ENCODE measurements at places on chromosomes 11 and 22.
A peak's percentile ranks its signal among the peaks of the same experiment; 100 is the strongest.

- no peak for DNase-seq
Observed at GRCh38 chr11:130881475-130882137, 34.7 kb downstream of the SNX19 start.

DNA sequence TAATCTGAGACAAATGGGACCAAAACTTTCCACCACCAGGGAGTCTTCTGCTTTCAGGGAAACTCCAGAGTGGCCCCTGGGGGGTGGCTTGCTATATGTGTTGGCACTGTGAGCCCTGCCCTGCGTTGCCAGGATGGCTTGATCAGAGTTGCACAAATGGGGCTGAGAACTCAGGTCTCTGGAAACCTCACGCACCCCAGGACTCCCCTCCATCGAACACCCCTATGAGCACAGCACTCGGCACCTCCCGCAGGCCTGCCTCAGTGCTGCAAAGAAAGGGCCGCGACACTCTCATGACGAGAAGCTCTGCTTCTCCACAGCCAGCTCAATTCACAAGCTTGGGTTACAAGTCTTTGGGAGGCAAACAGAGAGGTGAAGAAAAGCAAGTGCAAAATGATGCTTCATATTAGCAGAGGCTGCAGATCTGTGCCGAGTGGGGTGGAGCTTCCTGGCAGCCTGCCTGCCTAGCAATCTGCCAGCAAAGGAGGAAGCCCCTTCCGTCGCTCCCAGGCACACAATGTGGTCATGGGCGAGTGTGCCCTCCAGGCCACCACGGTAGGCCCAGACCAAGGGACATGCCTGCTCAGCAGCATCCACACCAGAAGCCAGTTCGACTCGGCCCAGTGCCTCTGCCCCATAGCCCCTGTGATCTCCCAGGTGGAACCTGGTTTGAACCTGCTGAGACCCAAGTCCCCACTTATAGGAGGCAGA lies 55.7 kb downstream of the MYH9 start:
- no peak for DNase-seq

- DNase-seq = peak; percentile 49
Observed at GRCh38 chr11:23123753-23124152, 263.5 kb upstream of the CCDC179 start.

DNA sequence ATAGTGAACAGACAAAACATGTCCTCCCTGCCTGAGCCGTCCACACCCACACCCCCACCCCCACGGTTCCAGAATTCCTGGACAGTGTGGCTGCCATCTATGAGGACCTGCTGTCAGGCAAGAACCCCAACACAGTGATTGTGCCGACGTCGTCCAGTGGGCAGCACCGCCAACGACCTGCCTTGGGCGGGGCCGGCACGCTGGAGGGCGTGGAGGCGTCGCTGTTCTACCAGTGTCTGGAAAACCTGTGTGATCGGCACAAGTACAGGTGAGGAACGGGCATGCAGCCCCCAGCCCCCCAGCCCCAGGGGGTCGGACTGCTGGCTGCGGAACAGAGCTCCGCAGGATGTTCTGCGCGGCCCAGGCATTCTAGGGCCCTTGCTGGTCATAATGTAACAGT lies 19.7 kb downstream of the ARFGAP2 start:
- no peak for DNase-seq

- no peak for DNase-seq
Observed at GRCh38 chr11:34252015-34252414, 105.8 kb downstream of the ABTB2 start.

GRCh38 chr22:19888131-19888746 lies 33.6 kb upstream of the GNB1L start:
- DNase-seq = no peak

- DNase-seq = no peak
Observed at GRCh38 chr11:84012171-84012826, 726.1 kb upstream of the CCDC90B start.

- peak; percentile 19 for DNase-seq
Observed at GRCh38 chr11:116379185-116379828, 393.5 kb downstream of the BUD13 start.

DNA sequence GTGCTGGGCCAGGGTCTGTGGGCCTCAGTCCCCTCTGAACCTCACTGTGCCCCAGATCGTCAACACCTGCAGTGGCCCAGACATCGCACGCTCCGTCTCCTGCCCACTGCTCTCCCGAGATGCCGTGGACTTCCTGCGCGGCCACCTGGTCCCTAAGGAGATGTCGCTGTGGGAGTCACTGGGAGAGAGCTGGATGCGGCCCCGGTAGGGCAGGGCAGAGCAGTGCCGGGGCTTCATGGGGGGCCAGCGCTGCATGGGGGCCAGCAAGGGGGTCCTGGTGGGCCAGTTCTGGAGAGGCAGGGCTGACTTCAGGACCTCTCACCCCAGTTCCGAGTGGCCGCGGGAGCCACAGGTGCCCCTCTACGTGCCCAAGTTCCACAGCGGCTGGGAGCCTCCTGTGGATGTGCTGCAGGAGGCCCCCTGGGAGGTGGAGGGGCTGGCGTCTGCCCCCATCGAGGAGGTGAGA lies 16.3 kb downstream of the EPS8L2 start:
- no peak for DNase-seq

DNA sequence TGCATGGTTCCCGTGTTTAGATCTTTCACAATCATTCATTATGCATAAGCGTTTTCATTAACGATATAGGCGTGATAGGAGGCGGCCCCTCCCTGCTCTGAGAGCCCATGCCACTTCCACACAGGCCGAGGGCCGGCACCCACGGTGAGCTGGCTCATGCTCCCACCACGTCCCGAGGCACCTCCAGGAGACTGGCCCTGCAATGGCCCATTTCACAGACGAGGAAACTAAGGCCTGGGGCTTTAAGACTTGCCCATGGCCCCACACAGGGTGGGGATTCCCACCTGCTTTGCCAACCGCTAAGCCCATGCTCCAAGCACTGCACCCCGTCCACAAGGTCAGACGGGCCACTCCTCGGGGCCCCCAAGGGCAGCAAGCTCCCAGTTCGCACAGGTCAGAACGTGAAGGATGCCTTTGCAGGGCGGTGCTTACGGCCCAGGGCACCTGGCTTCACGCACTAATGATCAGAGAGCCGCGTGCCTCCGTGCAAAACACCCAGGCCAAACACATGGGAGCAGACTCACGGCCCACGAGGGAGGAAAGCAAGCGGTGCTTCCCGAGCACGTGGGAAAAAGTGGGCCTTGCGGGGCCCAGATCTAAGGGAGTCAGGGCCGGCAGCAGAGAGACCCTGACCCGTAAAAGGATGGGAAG lies 8.3 kb downstream of the OSBPL5 start:
- DNase-seq = no peak

DNA sequence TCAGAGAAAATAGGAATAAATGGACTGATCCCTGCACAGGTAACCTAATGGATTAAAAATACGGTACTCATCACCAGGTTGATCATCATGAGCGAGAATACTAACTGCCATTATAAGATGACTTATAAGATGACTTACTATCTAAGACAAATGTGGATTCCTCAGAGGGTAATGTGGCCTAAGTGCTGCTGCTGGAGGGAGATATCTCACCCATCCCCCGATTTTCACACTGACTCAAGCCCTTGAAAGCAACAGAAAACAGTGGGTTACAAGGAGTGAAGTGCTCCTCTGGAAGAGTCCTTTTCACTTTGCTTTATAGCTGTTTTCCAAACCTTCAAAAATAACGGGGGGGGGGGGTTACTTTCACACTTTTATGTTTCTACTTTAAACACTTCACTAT lies 920 bp downstream of the TMEM218 start:
- DNase-seq = no peak

GRCh38 chr11:57354699-57355098 lies 16.5 kb downstream of the P2RX3 start:
- no peak for DNase-seq

- peak; percentile 24 for DNase-seq
Observed at GRCh38 chr11:36091256-36091811, 147.5 kb downstream of the LDLRAD3 start.

DNA sequence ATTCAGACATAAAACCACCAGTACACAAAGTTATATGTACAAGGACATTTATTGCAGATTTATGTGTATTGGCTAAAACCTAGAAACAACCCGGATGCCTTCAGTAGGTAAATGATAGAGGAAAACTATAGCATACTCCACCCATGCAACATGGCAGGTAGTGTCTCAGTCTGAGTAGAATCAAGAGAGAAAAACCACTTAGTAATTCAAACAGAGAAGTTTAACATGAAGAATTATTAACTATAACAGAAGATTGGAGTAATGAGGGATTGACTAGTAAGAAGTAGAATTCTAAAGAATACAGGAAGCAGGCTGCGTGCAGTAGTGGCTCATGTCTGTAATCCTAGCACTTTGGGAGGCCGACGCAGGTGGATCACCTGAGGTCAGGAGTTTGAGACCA lies 16.2 kb upstream of the SPTY2D1 start:
- DNase-seq = no peak

- no peak for DNase-seq
Observed at GRCh38 chr11:113345978-113346377, 31.6 kb downstream of the TTC12 start.

DNA sequence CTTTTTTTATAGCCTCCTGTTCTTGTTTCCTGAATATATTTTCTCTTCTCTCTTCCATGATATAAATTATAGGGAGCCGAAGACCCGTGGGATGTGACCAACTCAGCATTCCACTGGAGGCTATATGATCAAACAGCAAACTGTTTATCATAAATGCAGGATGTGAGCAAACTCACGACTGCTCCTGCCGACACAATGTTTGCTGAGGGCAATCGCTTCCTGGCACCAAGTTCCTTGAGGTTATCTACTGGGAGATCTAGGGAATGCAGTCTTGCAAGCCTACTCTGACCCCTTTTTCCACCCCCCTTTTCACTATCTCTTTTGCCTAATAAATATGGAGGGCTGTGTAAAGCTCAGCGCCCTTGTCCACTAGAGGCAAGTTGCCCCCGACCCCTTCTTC lies 13.5 kb upstream of the PLAAT4 start:
- DNase-seq = no peak

GRCh38 chr22:41780746-41781505 lies 19.6 kb upstream of the CCDC134 start:
- DNase-seq = peak; percentile 36

DNA sequence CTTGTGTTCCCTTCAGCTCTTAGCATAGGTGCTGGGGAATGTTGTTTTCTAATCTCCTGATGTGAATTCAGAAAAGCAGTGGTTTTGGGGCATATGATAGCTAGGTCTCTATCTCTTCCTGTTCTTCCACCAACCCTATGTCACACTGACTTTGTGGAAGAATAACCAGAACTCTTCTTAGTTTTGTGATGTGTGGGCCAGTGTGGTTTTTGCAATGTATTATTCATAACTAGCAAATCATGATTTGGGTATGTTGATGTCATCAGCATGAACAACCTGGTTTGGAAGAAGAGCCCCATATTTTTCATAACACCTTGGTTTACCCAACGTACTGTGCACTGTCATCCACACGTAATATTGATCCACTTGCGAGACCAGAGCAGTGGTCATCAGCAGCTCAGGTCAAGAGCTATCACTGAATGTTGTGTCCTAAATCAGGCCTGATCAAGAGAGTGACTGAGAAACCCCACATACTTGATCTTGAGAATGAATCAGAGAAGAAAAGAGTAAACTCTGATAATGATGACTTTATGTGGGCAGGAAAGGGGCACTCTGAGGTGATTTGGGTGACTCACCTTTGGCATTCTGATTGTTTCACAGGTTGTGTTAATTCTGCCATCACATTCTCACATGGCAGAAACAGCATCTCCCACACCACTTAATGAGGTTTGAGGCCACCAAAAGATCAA lies 19.4 kb upstream of the MS4A6E start:
- no peak for DNase-seq

- no peak for DNase-seq
Observed at GRCh38 chr11:133545199-133545803, 13.0 kb upstream of the OPCML start.

DNA sequence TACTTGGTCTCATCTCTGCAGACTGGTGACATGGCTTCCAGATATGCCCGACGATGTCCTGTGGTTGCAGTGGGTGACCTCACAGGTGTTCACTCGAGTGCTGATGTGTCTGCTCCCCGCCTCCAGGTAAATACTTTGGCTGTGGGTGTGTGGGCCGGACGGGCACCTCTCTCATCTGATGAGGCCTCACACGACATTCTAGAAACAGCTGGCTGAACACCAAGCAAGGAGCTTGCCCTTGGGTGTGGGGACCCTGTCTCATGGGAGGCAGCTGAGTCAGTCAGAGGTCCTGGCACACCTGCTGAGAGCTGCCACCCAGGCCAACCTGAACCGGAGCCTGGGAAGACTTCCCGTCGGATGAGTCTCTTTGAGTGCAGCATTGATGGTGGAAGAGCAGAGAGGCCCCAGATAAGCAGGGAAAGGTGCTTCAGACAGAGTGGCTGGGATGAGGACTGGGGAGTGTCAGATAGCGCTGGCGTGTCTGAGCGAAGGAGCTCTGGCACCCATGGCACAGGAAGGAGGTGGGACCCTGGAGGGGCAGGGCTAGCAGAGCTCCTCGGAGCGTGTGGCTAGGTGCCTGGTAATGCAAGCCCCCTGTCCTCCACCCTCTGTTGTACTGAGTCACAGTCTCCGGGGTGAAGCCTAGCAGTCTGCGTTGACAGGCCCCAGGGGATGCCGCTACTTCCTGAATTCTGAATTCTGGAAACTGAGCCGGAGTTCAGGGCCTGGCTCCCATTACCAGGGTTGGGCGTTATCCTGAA lies 10.4 kb upstream of the SAMM50 start:
- no peak for DNase-seq

- peak; percentile 34 for DNase-seq
Observed at GRCh38 chr22:25564320-25564978, at the start of gene GRK3. TSS of gene GRK3 (plus strand) at chr22:25564675. CDS start at chr22:25565041, 366 bp downstream.

GRCh38 chr22:17172029-17172833 lies 13.2 kb upstream of the HDHD5 start:
- DNase-seq = no peak

DNA sequence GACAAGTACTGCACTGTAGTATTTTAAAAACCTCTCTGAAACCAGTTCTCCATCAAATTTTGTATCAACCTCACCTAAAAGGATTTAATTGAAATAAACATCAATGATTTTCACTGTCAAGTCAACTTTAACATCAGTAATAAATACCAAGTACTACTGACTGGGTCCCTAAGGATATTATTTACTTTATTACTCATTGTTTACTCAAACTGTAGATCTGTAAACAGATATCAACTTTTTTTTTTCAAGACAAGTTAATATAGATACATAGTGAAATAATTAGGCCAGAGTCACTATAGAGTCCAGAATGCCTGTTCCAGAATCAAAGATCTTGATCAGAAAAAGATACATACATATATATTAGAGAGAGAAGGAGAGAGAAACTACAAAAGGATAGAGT lies 1.6 kb downstream of the RNF141 start:
- DNase-seq = no peak

GRCh38 chr11:35526370-35526792 lies 965 bp upstream of the PAMR1 start:
- DNase-seq = no peak

GRCh38 chr11:12461516-12461915 lies 84.1 kb downstream of the PARVA start:
- DNase-seq = no peak

- no peak for DNase-seq
Observed at GRCh38 chr11:128530118-128531074, 57.0 kb downstream of the ETS1 start.
